Upper lobe of left lung (tissue), 6 donors: ENCODE measurements at places on chromosomes 1 and 21. TPM values are rescaled to one million over a fixed set of nuclear protein-coding genes. Genes with fewer than 3 reads are reported as not detected.

The ZSWIM5 gene
- 6.3 TPM for total RNA-seq

The FAM110D gene
- 1.0 TPM for total RNA-seq

The FCMR gene
- 4.9 TPM for total RNA-seq

The DPM3 gene
- total RNA-seq = 67.5 TPM

DNA sequence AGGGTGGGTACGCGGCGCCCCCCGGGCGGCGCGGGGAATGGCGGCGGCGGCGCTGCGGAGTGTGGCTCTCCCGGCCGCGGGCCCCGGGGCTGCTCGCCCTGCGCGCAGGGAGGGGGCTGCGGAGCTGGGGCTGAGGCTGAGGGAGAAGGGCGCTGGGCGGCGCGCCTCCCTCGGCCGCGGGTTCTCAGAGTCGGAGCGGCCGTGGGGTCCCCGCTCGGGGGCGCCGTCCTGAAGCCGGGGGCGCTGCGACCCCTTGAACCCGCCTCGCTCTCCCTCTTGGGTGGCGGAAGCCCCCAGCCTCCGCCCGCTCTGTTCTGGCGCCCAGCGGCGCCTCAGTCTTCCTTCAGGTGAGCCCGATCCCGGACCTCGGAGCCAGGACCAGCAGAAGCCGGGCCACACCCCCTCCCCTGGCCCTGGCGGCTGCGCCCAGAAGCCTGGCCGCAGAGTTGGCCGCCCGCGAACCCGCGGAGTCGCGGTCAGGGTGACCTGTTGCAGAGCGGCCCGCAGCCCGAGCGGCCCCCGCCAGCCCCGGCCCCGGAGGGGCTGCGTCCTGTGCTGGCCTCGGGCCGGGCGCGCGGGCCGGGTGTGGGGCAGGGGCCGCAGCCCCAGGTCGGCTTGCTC is 532 bp downstream of the RALGPS2 start:
- peak; percentile 62 for DNase-seq

DNA sequence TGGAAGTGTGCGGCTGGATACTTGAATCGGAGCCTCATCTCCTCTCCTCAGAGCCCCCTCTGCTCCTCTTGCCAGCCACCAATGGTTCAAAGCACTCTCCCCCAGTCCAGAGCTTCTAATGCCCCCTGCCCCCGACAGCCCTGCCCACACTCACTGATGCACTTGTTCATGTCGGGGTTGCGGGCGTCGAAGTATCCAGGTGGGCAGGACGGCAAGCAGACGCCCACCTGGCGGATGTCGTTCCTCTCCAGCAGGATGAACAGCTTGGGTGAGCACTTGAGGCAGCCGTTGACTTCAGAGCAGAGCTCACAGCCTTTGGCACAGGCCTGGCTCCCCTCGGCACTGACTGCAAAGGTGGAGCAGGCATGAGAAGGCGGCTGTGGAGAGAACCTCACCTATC is 18.4 kb downstream of the RSPO1 start:
- no peak for DNase-seq

- DNase-seq = no peak
Observed at GRCh38 chr1:172117800-172118199, 276.5 kb downstream of the DNM3 start.

DNA sequence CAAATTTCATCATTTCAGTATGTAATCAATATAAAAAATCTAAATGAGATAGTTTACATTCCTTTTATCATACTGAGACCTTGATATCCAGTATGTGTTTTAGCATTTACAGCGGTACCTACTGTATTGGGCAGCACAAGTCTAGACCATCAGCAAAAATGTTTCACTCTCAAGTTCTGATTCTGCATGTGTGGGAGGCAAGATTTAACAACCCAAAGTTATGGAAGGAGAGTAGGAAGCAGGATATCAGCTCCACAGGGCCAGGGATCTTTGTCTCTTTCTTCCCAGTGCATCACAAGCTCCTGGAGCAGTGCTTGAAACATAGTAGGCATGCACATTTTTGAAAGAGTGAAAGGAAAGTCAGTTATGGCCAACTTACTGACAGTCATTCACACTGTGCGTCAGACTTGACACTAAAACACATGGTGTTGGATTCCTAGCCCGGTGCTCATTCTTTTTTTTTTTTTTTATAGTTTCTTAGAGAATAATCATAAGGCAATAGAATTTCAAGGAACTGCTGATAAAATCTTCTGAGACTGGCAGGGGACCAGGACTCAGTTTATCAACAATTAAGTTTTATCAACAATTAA is 6.1 kb downstream of the TENT5C start:
- DNase-seq = no peak

- DNase-seq = no peak
Observed at GRCh38 chr1:41538741-41539417, 54.4 kb upstream of the EDN2 start.

- no peak for DNase-seq
Observed at GRCh38 chr1:60621368-60621851, 461.0 kb upstream of the NFIA start.

DNA sequence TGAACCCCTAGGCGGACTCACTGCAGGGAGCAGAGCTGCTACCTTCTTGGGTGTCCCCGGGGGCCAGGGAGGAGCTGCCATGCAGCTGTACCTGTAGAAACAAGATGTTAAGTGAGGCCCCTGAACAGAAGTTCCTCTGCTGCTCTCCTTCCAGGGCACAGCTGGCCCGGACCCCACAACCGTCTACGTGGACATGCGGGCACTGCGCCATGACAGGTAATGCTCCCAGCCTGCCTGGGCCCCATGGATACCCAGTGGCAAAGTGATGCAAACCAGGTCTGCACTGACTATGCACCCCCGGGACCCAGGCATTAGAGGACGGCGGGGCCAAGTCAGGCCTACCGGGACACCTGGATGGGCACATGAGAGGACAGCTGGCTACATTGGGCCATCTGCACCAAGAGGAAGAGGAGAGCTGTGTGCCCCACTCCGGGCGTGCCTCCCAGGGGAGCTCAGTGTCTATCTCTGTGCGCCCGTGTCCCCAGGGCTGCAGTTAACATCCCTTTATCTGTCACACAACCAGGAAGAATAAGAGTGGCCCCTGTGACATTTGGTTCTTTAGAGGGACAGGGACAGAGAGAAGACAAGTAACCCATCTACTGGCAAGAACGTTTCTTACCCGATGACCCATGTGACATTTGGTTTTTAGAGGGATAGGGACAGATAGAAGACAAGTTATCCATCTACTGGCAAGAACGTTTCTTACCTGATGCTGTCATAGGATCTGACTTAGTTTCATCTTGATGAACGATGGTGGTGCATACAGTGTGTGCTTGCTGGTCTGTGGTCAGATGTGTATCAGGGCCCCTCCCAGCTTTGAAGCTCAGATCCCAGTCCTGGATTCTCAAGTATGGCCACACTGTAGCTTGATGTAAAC is 44.1 kb downstream of the S100B start:
- DNase-seq = no peak
